ENCODE measurements at places on chromosomes 1 and 21.

DNA sequence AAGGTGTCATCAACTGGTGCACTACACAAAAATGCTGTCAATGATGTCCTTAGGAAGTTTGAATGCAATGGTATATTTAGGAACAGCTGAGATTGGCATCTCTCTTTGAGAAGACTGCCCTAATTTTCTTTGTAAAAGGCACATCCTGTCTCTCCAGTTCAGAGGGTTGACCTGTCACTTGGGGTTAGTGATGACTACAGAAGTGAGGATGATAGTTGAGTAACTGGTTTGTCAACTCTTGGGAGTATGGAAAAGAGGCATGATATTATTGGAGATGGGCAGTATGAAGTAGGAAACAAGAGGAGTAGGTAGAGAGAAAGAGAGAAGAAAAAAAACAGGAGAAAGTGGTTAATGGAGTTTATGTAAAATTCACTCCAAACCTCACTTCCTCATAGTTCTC, 40.4 kb upstream of the PIGC start:
- DNase-seq = no peak

DNA sequence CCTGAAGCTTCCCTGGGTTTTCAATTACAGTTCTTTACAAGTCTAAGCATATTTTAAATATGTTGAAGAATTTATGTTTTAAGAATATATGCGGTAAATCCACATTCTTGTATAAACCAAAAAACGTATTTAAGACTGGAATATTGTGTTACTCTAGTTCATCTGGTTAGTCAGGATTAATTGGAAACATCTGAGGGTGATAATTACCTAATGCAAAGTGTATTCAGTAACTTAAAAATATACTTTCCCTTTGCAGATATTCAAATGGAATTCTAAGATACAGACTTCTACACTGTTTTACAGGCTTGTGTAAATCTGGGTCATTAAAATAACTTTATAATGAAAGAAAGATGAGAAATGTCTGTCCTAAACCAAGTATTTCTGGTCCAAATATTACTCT, 302.0 kb downstream of the VAV3 start:
- DNase-seq = no peak

DNA sequence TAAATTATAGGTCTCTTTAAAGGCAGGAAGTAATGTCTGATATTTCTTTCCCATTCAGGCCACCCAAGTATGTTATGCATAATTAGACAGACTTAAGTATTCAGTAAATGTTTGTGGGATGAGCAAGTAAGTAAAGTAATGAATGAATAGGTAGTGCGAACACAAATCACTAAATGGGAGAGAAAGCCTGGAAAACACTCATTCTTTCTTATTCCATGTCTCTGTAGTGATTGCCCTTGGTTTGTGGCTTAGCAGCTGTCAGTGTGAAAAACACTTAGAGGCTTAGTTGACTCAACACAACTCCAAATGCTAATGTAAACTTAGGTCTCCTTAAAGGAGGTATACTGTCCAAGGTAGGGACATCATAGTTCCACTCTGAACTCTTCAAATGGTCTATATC, 182.5 kb downstream of the ZC3H11B start:
- no peak for DNase-seq

DNA sequence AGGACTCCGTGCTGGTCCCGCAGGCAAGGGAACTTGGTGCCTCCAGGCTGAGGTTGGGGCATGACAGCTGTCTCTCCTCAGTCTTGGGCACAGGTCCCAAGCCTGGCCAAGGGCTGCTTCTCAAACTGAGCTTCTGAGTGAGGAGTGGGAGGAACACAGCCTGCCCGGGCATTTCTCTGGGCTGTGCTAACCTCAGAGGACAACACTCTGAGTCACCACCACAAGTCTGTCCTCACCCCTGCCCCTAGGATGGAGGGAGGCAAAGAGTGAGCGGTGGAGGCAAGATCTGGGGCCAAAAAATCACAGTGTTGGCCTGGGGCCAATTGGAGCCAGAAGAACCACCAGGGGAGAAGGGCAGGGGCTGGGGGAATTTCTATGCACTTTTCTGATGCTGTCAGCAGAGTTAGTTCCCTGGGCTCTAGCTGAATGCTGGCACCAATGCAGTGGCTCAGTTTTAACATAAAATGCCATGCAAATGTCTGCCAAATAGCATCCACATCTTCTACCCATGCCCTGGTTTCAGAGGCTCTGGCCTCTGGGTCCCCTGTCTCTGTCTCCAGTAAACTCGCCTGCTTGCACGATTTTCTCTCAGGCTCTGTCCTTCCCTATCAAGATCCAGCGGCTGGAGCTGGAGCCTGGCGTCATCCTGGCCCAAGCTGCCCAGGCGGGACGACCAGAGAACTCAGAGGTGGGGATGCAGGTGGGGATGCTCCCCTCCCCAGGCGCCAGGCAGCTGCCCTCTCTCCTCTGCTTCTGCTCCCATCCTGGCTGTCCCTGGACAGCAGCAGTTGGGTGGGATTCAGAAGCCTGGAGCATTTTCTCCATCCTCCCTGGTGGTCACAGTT, 11.0 kb upstream of the CDK18 start:
- DNase-seq = no peak

DNA sequence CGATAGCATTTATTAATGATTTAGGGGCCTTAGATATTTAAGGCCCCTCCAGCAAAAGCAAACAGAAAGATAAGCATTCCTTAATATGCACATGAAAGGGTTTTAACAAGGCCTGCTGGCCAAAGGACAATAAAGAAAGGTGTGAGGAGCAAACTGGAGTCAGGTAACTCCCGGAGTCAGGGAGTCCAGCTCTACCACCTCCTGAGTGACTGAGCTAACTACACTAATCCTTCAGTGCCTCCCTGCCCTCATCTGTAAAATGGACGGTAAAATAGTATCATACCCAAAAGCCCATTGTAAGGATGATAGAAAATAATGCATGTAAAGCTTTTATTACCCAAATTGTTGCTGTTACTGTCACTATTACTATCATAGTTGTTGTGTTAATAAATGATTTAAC, 161.7 kb downstream of the SIPA1L2 start:
- DNase-seq = no peak
